Activated CD4-positive, CD25-positive, alpha-beta regulatory T cell treated with anti-CD3 and anti-CD28 coated beads, Interleukin-2, amount 50 U/mL, for 72 hours (primary cell): ENCODE measurements at places on chromosomes 16 and 17.

DNA sequence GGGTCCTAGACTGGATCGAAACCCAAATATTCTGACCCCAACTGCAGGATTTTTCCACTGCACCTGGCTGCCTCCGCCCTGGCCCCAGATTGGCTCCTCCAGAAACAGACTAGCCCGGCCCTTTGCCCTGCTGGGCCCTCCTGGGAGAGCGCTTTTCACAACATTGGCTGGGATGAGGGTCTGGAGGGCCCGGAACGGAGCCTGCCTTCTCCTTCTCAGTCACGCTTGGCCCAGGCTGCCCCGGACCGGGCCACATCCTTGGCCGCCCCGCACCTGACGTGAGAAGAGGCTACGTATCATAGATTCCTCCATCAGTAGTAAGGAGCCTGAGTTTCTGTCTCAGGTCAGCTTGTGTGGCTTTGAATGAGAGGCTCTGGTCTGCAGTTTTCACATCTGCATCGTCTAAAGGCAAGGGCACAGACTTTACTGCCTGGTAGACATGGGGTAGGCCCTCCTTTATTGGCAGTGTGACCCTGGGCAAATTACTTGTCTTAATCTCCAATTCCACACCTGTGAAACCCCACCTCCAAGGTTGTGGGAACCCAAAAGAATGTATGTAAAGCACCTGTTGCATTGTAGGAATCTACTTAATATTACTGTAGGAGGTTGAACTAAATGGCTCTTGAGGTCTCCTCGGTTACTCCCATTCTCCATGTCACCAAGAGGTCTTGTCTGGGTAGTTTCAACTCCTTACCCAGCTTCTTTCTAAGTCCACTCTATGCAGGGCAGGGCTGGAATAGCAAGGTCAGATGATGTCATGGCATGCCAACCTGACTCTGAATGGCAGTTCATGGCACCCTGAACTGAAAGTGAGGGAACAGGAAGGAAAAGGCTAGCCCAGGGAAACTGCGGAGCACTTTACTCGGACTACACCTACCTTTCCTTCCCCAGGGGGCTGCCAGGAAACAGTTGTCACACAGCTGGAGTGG, 661 bp downstream of the LRRC3C start:
- no peak for DNase-seq

GRCh38 chr16:85765767-85766166, 14.9 kb upstream of the C16orf74 start:
- DNase-seq, result no peak

DNA sequence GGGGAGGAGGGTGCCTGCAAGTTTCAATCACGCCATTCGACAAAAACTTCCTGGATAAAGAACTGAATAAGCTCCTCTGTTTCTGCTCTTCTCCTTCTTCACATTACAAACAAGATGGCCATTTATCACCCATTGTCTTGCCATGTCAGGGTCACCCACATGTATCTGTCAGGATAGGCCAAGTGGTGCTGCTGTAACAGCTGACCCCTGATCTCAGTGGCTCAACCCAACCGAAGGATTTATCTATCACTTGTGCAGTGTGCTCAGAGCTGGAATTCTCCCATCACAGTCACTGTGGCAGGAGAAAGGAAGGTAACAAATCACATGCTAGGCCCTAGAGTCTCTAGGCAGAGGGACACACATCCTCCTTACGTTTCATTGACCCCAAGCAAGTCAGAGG, 210.0 kb upstream of the CDH5 start:
- DNase-seq, result no peak

- no peak for DNase-seq
Observed at GRCh38 chr16:87679593-87680271, 77.4 kb downstream of the JPH3 start.

- DNase-seq, result no peak
Observed at GRCh38 chr17:40884708-40885512, at the start of gene KRT20. KRT20 (minus strand) TSS chr17:40885242; CDS start chr17:40885185, 57 bp downstream.

- no peak for DNase-seq
Observed at GRCh38 chr16:86844695-86845094, 266.3 kb downstream of the FOXL1 start.

DNA sequence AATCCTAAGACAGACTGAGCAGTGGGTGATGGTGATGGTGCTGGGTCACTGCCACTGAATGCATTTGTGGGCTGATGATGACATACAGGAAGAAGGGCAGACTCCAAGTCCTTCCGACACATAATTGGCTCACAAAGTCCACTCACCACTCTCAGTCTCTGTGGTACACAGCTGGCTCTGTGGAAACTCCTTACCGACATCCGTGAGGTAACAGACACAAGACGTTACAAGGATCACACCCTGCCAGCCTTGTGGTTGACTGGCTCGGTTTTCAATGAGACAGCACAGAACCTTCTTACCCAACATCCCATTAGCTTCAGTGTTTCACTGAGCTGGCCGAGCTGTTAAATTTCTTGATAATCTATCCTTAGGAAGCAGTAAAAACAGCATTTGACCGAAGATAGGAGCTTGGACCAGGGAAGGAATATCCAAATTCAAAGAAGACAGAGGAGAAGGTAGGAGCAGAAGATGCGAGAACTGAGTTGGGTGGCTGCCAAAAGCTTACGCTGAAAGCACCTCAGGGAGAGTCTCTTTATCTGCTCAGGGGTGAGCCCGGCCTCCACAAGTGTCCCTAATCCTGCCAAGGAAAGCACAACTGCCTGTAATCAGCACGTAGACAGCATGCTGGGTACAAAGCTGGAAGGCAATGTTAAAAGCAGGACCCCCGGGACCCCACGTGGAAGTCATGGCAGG, 5.5 kb upstream of the MXRA7 start:
- no peak for DNase-seq

GRCh38 chr17:32882734-32883133, 5.8 kb upstream of the MYO1D start:
- DNase-seq, result no peak

- no peak for DNase-seq
Observed at GRCh38 chr17:64217249-64217691, 45.8 kb downstream of the TEX2 start.

DNA sequence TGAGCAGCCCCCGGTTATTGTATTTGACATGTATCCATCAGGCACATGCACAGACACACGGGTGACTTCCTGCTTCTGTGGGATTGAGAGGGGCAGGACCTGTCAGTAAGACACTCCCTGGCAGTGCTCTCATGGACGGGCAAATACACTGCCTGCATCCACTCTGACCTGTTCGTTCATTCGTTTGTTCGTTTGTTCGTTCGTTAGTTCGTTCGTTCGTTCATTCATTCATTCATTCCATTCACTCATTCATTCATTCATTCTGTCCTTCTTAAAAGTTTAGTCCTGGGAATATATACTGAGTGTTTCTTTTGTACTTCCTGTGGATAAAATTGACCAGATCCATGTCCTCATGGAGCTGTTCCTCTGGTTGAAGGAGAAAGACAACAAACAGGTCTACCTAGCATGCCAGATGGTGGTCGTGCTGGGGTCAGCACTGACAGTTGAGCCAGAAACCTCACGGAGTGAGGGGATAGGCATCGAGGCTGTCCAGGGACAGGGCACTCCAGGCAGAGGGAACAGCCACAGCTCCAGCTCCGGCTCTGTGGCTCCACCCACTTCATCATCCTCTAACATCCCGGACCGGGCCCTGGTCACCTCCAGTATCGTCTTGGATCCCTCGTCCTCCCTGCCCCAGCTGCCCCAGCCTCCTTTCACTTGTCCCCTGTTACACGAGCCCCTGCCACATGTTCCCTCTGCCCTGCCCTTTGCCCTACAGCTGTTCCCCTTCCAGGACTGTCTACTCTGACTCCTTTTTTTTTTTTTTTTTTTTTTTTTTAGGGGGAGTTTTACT, 336.1 kb downstream of the CPPED1 start:
- no peak for DNase-seq

GRCh38 chr17:82623707-82624106, 24.5 kb downstream of the WDR45B start:
- no peak for DNase-seq

DNA sequence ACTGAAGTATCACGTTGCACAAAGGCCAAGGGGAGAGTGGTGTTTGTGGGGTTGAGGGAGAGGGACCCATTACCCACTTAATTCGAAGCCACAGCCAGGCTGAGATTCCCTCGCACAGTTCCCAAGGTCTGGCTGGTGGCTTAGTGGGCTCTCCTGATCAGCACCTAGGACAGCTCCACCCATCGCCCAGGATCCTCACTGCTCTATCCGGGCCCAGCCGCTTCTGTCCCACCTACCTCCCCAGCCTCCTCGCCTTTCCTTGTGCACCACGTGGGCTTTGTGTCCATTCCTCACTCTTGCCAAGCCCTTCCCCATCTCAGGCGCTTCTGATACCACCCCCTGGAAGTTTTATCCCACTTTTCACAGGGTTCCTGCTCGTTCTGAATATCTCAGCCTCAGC, 163.5 kb downstream of the CCT6B start:
- no peak for DNase-seq

- no peak for DNase-seq
Observed at GRCh38 chr17:30530346-30531025, 53.3 kb downstream of the GOSR1 start.

DNA sequence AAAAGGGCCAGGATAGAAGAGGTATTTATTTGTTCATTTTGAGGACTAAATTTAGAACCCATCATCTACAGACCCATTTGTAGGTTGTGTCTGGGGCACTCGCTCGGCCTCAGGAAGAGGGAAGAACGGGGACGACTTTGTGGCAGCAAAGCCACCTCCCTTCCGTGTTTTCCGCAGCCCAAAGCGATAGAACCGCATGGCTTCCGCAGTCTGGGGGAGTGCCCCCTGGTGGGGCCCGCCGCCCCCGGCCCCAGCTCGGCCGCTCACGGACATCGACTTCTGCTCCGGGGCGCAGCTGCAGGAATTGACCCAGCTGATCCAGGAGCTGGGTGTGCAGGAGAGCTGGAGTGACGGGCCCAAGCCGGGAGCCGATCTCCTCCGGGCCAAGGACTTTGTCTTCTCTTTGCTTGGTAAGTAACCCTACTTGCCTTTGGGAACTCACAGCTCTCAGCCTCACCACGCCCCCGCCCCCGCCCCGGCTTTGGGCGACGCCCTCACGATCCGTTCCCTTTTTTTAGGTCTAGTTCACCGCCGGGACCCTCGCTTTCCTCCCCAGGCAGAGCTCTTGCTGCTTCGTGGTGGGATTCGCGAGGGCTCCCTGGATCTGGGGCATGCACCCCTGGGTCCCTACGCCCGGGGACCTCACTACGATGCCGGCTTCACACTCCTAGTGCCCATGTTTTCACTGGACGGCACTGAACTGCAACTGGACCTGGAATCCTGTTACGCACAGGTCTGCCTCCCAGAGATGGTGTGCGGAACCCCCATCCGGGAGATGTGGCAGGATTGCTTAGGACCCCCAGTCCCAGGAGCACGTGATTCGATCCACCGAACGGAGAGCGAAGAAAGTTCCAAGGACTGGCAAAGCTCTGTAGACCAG, 681 bp downstream of the TMEM102 start:
- DNase-seq, result peak; percentile 65

DNA sequence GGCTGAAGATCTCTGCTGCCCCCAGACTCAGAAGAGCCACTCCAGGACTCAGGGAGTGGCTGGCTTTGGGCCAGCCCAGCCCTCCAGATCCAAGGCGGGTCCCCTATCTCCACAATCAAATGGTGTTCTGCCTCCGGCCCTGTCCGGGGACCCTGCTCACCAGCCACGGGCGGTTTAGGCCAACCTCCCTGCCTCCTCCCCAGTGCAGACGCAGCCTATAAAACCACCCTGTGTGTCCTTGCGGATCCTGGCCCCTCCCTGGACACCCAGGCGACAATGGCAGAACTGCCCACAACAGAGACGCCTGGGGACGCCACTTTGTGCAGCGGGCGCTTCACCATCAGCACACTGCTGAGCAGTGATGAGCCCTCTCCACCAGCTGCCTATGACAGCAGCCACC, at the start of gene SLC12A3:
TSS of gene SLC12A3 (plus strand) at position 248 of the 400 bp plus-strand sequence. CDS start at position 277, 29 bp downstream.
- no peak for DNase-seq

DNA sequence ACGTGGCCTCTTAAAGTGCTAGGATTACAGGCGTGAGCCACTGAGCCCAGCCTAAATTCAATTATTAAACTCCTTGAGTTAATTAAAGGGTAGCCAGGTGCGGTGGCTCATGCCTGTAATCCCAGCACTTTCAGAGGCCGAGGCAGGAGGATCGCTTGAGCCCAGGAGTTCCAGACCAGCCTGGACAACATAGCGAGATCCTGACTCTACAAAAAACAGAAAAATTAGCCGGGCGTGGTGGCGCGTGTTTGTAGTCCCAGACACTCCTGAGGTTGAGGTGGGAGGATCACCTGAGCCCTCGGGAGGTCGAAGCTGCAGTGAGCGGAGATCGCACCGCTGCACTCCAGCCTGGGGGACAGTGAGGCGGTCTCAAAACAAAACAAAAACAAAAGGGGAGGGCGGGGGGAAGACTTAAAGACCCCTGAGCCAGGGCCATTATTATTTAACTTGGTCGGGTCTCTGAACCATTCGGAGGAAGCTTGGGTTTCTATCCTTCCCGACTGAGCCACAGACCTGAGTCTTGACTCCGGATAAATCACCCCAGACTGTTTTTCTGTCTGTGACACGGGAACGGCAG, 19.5 kb downstream of the BCL7C start:
- no peak for DNase-seq
